ENCODE measurements at places on chromosomes 13 and 19.

DNA sequence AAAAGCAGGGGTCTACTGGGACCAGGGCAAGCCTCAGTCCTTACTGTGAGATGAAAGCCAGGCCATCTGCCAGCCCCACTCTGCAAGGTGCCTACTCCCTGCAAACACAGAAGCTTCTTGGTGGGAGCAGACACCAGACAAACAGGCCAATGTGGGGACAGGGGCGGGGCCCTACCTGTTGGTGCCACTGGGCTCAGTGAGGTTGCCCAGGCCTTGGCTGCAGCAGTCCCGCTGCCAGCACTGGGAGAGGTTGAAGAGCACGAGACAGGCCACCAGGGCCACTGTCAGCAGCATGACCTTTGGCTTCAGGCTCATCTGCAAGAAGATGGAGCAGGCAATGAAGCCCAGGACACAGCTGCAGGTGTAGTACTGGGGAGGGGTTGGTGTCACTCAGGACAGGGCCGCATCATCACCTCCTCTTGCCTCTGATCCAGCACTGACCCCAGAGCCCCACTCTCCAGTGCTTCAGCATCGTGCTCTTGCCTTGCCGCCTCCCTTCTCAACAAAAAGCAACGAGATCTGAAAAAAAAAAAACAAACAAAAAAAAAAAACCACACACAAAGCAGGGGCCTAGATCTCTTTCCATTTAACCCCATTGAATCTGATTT is 72.6 kb downstream of the NBEA start:
- no peak for DNase-seq

- no peak for DNase-seq
Observed at GRCh38 chr13:62678039-62678438, 1262.4 kb upstream of the PCDH20 start.

DNA sequence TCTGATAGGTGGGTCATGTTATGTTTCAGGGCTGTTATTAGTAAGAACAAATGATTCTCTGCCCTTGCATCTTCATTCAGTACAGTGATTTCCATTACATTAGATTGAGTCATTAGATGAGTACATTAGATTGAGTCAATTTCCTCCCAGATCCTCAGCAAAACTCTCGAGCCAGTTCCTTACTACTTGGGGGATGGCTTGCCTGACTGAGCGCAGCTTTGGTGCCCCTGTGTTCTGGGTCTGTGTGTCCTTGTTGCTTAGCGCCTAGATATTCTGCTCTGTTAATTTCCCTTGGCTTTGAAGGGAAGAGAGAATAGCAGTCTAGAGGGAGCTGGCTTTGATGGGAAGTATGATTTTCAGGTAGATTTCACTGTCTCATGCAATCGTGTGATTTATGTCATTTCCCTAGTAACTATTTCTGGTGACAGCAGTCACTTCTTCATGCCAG is 19.1 kb upstream of the SCEL start:
- DNase-seq: no peak

DNA sequence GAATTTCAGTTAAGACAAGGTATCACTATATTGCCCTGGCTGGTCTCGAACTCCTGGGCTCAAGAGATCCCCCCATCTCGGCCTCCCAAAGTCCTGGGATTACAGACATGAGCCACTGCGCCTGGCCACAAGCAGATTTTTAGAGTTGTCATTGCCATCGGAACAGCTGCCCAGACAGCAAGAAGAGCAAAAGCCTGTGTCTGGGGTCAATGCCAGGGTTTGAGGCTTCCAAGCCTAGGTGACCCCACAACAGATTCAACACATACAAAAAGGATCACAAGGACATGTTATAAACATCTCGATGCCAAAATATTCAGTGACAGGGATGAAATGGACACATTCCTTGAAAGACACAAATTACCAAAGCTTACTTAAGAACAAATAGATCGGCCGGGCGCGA is 40.1 kb upstream of the KLF2 start:
- DNase-seq: no peak

- no peak for DNase-seq
Observed at GRCh38 chr19:19056636-19057275, 7.0 kb upstream of the SLC25A42 start.

- no peak for DNase-seq
Observed at GRCh38 chr13:27264181-27264580, 6.4 kb upstream of the RASL11A start.

DNA sequence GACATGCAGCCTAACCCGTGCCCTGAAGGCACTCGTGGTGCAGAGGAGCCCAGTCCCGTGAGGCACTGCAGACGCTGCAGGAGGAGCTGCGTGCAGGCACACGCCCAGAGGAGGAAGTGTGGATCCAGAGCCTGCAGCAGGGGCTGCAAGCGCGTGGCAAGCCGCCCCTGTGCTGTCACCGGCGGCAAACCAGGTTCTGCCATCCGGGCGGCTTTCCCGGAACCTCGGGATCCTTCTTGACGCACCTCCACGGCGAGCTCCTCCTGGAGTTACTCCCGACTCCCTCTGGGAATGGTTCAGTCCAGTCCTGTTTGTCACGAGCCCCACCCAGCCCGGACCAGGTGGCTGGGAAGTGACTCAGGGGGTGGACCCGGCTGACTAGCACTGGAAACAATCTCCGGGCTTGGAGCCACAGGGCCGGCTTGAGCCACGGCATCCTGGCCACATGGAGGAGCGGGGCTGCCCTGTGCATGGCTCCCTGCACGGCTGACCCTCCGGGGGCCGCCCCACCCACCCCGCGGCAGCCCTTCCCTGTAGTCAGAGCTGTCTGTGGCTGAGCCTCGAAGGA is 10.2 kb downstream of the DPP9 start:
- no peak for DNase-seq

GRCh38 chr13:23753458-23753857 is 135.7 kb downstream of the MIPEP start:
- DNase-seq: peak; percentile 21

- no peak for DNase-seq
Observed at GRCh38 chr19:40862333-40862732, 12.1 kb upstream of the CYP2A6 start.

DNA sequence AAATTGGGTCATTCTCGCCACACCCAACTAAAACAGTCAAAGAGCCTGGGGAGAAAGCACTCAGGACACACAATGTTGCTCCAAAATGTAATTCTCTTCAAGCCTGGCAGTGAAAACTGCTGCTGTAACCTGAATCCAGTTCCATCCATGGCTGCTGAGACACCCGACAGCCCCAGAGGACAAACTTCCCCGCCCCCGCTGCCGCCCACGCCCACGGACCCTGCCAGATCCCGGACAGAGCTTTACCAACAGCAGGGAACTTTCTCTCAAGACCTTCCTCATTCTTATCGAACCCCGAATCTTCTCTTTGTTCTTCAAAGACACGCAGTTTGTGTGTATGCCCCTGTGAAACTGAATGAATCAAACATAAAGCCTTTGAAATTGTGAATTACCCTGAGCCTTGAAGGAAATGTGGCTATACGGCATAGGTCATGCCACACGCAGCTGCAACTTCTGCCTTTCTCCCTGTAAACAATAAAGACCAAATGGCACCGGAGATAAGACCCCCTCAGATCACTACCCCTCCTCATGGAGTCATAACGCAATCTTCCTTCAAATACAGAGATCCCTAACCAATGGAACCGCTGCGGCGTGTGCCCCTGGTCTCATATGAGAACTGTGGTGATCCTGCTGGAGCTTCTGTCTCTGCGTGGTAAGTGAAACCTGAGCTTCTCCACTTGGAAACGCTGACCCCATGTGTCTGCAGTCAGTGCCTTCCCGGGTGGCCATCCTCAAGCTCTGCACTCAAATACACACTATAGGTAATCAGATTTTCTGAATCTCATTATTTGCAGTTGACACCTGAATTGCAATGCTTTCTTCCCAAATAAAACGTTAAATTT is 4.8 kb upstream of the LAMP1 start:
- DNase-seq: no peak

DNA sequence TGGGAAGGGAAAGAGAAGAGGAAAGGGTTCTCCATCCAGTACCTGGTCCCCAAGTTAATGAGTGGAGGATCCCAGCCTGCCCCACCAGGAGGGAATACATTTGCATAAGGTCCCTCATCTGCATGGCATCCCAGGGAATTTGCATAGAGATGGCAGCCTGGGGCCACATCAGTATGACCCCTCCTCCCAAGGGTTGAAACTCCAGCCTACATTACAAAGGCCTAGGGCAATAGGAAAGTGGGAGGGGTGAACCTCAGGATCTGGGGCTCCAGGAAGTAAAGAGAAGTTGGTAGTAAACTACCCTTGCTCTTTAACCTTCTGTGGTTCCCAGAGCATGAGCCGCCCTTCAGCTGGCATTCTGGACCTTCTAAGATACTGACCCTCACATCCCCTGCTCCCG is 6.8 kb upstream of the NECTIN2 start:
- no peak for DNase-seq

GRCh38 chr19:27794494-27795042 is 1418.4 kb downstream of the UQCRFS1 start:
- DNase-seq: no peak

GRCh38 chr19:3762501-3763459 is at the start of gene MRPL54:
TSS of gene MRPL54 (plus strand) at chr19:3762682. CDS start at chr19:3762701, 19 bp downstream.
- peak; percentile 99 for DNase-seq

DNA sequence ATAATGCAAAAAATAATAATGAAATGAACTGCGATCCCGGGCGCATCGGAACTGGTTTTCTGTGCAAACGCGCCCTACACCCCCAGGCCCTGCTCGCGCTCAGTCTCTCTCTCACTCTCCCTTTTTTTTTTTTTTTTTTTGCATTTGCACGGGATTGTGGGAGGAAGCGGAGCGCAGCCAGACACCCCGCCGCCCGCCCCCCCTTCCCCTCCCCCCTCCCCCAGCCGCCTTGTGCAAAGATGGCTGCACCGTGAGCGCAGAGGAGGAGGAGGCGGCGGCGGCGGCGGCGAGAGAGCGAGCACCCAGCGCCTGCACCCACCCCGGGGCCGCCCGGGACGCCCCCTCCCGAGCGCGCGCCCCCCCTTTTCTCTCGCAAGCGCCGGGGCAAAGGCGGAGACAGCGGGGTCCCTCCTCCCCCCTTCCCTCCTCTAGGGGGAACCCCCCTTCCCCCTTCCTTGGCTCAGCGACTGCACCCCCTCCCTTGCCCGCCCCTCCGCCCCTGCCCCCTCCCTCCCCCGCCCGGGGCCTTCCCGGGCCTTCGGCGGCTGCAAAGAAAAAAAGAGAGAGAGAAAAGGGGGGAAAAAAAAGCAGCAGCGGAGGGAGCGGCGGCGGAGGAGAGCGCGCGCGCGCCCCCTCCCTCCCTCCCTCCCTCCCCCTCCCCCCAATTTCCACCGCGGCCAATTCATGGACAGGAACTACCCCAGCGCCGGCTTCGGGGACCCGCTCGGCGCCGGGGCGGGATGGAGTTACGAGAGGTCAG is at the start of gene PRR12:
TSS of gene PRR12 (plus strand) at position 212 of the 760 bp plus-strand sequence. CDS start at position 685, 473 bp downstream.
- no peak for DNase-seq

DNA sequence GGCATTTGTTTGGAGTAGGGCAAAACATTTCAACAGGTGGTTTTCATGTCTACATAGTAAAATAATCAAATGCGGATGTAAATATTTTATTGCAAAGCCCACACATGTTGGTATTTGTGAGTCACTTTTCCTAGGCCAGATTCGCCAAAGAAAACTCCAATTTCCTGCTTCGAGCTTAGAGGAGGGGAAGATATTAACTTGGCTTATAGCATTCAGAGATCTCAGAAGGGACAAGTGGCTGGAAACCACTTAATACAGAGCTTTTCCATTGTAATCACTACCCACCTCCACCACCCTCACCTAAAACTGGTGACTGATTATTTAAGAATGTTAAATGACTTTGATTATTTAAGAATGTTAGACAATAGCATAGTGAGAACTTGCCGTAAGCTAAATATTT is 530.6 kb upstream of the SPRY2 start:
- DNase-seq: peak; percentile 15

DNA sequence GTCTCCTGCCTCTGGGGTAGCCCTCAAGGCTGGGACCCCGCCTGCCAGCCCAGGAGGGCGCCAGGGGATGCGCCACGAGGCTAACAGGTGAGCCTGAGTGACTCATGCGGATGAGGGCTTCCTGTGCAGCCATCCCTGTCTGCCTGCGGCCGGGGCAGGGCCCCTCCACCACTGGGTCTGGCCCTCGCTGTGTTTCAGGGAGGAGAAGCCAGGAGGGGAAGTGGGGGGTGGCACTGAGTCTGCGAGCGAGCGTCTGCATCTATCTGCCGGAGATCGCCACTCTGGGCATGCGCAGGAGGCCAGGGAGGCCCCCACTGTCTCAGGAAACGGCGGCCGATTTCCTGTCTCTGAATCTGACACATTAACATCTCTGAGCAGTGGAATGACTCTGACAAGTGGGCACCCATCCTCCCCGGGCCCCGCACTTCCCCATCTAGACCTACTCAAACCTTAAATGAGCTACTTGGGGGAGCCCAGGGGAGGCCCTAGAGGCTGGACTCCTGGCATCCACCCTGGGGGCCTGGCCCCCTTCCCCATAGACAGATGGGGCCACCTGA is 19.7 kb downstream of the RFX1 start:
- DNase-seq: peak; percentile 32

- DNase-seq: no peak
Observed at GRCh38 chr13:113027566-113027965, 58.6 kb downstream of the MCF2L start.

- no peak for DNase-seq
Observed at GRCh38 chr19:46442808-46443450, 14.2 kb upstream of the PNMA8C start.

DNA sequence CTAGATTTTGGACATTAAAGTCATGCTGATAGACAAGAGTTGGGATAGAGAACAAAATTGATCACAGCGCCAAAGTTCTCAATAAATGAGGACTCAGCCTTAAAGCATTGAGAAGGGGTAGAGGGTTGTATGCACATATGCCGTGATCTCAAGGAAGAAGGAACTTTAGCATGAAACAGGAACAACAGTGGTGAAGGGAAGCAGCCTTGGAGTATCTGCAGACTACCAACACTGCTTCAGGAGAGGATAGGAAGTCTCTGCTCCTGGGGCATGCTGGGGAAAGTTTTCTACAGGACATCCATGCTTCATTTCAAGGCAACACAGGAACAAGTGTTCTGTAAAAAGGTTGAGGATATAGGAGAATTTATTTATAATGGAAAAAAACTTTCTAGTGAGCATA is 111.9 kb upstream of the MLNR start:
- DNase-seq: no peak

- DNase-seq: no peak
Observed at GRCh38 chr19:28437390-28438346, 775.3 kb downstream of the UQCRFS1 start.

- DNase-seq: no peak
Observed at GRCh38 chr19:41233748-41234240, 14.8 kb downstream of the AXL start.

DNA sequence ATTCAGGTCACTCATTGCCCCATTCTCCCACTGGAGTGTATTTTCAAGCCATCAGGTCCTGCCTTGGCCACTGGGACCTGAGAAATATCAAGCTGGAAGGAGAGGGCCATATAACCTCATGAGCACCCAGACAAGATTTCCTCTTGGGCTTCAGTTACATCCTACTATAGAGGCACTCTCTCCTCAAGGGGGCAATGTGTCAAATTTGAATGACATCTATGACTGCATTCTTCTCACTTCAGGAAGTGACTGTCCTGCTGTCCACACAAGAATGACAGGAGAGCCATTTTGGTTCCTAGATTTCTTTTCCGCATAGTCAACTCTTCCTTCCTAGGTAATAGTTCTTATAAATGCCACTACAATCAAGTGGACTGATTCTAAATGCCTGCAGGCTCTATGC is 416.2 kb downstream of the DIAPH3 start:
- DNase-seq: no peak

Measured in smooth muscle cell of the brain vasculature (primary cell).